ENCODE measurements at places on chromosomes 4 and X.
A peak's percentile ranks its signal among the peaks of the same experiment; 100 is the strongest.

DNA sequence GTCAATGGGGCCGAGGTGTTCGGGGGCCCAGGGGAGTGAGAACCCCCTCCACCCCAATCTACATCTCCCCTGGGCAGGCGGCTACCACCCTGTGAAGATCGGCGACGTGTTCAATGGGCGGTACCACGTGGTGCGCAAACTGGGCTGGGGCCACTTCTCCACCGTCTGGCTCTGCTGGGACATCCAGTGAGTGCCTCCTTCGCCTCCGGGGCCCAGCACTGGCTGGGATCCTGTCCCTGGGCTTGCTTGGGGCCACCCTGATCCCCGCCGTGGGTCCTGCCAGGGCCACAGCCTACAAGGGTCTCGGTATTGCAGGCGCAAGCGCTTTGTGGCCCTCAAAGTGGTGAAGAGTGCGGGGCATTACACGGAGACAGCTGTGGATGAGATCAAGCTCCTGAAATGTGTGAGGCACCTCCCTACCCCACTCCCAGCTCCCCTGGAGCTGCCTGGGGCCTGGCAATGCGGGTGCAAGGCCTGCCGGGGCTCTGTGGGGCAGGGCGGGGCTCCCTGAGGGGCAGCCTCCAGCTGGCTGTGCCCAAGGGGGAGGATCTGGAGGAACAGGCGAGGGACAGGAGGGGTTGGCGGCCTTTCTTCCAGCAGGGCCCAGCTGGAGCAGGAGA is 697 bp downstream of the SRPK3 start:
- no peak for DNase-seq

DNA sequence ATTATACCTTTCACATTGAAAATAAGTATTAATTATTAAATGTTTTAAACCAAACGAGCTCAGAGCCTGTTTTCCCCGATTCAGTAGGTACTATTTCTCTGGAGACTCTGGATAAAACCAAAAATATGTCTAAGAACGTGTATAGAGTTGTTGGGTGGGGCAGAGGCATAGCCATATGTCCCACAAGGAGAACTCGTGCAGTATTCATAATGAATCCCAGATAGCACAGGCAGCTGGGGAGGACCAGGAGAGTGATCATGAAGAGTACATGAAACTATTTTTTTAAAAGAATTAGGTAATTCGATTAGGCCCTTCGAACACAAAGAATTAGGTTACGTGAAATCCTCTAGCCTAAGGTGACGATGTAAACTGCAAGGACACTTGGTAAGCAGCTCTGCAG is 76.1 kb downstream of the CLDN22 start:
- DNase-seq, result no peak

DNA sequence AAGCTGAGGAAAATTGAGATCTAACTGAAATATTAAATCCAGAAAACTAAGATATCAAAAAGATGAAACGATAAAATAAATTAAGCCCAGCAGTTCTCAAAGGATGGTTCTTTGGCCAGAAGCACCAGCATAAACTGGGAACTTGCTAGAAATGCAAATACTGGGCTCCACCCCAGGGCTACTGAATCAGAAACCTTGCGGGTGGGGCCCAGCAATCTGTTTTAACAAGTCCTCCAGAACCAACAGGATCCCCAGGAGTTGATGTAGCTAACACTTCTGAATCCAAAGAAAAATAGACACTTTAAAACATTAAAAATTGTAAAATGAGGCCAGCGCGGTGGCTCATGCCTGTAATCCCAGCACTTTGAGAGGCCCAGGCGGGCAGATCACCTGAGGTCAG is 14.1 kb upstream of the TMEM154 start:
- no peak for DNase-seq

GRCh38 chrX:45807572-45808425 is 607.1 kb upstream of the DIPK2B start:
- no peak for DNase-seq

GRCh38 chrX:110733166-110733565 is 62.5 kb downstream of the CHRDL1 start:
- DNase-seq, result no peak

GRCh38 chr4:147820975-147821374 is 89.1 kb downstream of the ARHGAP10 start:
- no peak for DNase-seq

GRCh38 chr4:56705966-56706365 is 24.9 kb upstream of the HOPX start:
- no peak for DNase-seq

DNA sequence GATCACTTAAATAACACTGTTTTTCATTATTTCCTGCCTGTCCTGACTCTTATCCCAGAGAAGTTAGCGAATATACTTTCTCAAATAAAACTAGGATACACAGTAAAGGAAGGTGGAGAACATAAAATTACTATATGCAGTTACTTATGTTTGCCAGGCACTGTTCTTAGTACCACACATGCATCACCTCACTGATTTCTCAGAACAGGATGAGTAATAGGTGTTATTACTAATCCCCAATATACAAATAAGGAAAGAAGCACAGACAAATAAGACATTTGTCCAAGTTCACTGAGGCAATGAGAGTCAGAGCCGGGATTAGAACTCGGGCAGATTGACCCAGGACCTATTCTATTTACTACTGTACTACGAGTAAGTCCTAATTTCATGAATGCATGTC is 91.7 kb downstream of the CORIN start:
- DNase-seq, result no peak

GRCh38 chr4:171130256-171130801 is 682.9 kb upstream of the GALNTL6 start:
- peak; percentile 62 for DNase-seq

- no peak for DNase-seq
Observed at GRCh38 chr4:184784628-184785257, 41.0 kb downstream of the ACSL1 start.

GRCh38 chrX:48492293-48492910 is 16.4 kb upstream of the PORCN start:
- no peak for DNase-seq

DNA sequence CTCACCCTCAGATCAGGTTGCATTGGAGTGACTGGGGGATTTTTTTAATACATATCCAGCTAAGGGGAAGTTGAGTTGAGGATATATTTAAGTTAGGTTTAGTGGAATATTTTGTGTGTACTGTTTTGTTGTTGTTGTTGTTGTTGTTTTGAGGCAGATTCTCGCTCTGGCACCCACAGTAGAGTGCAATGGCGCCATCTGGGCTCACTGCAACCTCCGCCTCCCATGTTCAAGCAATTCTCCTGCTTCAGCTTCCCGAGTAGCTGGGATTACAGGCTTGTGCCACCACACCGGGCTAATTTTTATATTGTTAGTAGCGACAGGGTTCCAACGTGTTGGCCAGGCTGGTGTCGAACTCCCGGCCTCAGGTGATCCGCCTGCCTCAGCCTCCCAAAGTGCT is 38.6 kb upstream of the ATP6AP2 start:
- no peak for DNase-seq

GRCh38 chr4:38056011-38056685 is 96.0 kb downstream of the PTTG2 start:
- no peak for DNase-seq

DNA sequence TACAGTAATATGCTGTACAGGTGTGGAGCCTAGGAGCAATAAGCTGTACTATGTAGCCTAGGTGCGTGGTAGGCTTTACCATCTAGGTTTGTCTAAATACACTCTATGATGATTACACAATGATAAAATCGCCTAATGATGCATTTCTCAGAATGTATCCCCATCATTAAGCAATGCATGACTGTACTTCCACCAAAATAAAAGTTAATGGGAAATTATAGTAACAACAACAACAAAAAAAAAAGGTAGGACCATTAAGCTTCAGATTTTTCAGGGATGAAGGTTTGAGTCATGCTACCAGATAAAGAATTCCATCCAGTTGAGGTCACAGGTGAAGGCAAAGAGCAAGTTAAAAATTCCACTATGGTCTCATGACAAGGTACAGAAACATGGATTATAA is 68.2 kb downstream of the MAGEA10 start:
- DNase-seq, result no peak

- no peak for DNase-seq
Observed at GRCh38 chr4:135249024-135249423, 1047.4 kb upstream of the PABPC4L start.

DNA sequence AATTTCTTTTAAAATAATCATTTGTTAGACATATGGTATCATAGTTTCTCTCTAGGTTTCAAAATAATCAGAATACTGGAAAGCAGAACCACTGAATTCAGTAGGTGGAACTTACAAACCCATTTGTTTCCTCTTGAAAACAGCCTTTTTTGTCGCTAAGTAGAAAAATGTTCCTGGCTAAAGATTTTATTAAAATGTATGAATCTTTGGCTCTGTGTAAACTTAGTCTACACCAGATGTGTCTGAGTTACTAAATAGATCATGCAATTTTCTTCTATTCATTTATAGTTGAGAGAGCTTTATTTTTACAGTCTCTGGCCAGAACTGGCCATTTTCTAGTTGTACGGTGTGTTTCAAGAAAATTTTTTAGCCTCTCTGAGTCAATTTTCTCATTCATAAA is 1.0 kb downstream of the CYSLTR1 start:
- DNase-seq, result no peak

DNA sequence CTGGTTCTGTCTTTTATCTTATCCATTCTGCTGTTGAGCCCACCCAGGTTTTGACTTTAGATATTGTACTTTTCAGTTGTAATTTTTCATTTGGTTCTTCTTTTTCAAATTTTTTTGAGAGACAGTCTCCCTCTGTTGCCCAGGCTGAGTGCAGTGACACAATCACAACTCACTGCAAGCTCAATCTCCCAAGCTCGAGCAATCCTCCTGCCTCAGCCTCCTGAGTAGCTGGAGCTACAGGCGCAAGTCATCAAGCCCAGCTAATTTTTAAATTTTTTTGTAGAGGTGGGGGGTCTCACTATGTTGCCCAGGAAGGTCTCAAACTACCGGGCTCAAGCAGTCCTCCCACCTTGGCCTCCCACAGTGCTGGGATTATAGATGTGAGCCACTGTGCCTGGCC is 25.7 kb downstream of the LETM1 start:
- no peak for DNase-seq

GRCh38 chr4:55338486-55338885 is 7.6 kb upstream of the SRD5A3 start:
- no peak for DNase-seq

DNA sequence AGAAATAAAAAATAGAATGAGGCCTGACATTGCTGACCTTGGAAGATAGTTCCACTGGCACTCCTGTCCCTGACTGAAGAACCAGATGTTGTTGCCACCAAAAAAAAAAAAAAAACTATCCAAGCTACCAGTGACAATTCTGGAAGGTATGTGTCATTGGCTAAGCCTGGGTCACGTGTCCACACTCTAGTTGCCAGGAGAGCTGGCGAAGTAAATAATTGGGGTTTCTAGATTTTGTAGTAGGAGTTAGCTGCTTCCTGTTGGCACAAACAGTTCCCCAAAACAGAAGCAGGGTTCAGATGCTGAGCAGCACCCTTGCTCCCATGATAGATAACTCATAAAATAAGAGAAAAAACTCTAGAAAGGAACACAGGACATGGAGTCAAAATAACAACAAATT is 20.5 kb downstream of the MND1 start:
- no peak for DNase-seq

DNA sequence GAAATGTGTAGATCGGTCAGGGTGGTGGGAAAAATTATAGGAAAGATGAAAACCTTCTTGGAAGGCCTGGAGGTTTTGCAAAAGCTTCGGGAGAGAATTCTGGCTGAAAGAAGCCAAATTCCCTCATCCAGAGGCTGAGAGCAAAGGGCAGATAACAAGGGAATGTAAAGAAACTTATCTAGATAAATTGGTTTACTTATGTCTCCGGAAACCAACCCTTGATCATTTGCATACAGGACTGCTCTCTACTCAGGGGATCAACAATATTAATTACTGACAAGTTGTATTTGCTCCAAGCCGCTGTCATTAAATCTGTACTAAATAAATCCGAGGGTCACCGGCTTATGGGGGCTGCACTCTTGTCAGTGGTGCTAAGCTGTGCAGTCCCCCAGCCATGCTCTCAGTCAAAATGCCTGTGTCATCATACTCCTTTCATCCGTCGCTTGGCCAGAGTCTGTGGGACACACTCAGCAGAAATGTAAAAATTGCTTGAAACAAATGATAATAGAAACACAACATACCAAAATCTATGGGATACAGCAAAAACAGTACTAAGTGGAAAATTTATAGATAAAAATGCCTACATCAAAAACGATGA is 715.7 kb downstream of the KCTD8 start:
- DNase-seq, result no peak

GRCh38 chrX:2654436-2655340 is 36.4 kb upstream of the CD99 start:
- no peak for DNase-seq

GRCh38 chrX:37958525-37959211 is 47.7 kb upstream of the SYTL5 start:
- no peak for DNase-seq

GRCh38 chr4:183758061-183758757 is 99.1 kb downstream of the TRAPPC11 start:
- peak; percentile 20 for DNase-seq

DNA sequence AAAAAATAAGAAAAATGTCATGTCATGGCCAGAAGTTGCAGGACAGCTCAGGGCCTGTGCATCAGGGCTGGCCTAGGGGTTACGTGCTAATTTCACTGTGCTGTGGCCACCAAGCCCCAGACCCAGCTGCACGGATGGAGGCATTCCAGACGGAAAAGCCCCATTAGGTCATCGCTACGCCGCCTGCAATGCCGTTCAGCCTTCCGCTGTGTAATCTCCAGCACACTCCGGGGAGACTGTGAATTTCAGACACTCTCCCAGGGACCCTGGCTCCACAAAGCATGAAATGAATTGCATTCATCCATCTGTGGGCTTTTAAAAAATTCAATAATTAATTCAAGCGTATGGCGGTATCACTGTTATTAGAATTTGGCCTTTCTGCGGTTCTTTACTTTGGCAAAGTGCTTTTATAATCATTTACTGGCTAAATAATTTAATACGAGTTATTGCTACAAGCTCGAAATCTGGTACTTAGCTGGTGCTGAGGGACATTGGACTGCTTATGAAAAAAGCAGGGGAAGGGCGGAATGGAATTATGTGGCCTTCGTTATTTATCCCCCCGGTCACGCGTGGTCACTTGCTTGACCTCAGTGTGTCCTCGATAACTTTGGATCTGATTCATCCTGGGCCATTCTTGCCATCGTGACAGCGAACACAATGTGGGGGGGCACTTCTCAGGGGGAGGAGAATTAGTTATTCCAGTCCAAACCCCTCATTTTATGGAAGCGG is 9.0 kb upstream of the NSG1 start:
- DNase-seq, result no peak

- peak; percentile 29 for DNase-seq
Observed at GRCh38 chr4:108360754-108361445, 192.2 kb upstream of the LEF1 start.

- DNase-seq, result no peak
Observed at GRCh38 chr4:81527115-81527514, 55.4 kb upstream of the RASGEF1B start.

- DNase-seq, result no peak
Observed at GRCh38 chr4:28562913-28563312, 1702.3 kb downstream of the STIM2 start.

GRCh38 chr4:6602289-6602688 is 27.3 kb downstream of the MAN2B2 start:
- no peak for DNase-seq

GRCh38 chr4:143625632-143626031 is 74.8 kb downstream of the FREM3 start:
- DNase-seq, result no peak

- no peak for DNase-seq
Observed at GRCh38 chrX:79167462-79167861, 23.0 kb downstream of the GPR174 start.

Data from HAP-1 (cell line).